Activated CD4-positive, alpha-beta T cell treated with anti-CD3 and anti-CD28 coated beads, Interleukin-2, Interleukin-4, amounts not matched to agents 100 ng/mL and 50 ng/mL, durations not matched to agents 16 hours and 8 hours (primary cell): ENCODE measurements at places on chromosomes 13 and 19.

- no peak for DNase-seq
Measured at GRCh38 chr19:41578886-41579285, 2.9 kb downstream of the CEACAM21 start.

GRCh38 chr13:66994517-66995202 lies 235.5 kb downstream of the PCDH9 start:
- no peak for DNase-seq

DNA sequence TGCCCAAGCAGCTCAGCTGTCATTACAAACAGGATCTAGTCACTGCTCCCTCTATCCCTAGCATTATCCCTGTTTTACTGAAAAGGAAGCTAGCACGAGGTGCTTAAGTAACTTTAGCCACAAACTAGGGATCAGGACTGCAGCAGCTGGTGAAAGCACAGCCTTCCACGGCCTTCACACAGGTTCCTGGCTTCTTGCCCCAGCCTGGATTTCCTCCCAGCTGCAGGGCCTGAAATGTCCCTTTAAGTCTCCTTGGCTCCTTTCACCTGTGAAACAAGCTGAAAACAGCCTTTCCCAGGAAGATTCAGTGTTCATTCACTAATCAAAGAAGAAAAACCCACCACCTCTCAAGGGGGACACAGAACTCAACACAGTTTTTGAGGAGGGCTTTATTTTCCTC lies 754.5 kb downstream of the DIAPH3 start:
- no peak for DNase-seq

DNA sequence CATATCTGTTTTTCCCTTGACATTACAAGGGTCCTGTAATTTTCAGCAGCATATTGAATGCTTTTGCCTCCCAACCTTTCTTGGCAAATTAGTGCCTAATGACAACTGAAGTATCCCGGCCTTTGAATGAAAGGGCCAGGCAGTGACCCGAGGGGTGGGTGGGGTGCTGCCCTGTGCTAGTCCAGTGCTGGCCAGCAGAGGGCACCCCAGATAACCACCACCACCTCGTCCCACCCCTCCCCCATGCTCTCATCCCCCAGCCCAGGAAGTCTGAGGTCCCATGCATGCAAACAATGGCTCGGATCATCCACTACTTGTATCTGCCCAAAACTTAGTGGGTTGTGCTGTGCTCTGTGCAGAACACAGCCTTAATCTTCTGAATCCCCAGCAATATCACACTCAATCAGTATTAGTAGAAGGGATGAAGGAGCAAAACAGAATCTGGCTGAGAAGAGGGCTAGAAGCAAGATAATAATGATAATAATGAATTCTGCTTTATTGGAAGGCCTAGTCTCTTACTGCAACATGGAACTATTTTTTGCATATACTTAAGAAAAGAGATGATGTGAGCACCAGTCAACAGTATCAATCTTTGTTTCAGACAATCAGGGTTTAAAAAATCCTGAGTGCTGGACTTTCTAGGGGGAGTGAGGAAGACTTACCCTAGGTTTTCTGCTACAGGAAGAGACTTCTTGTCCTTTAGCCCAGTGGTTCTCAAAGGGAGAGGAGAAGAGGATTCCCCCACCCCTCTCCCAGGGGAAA lies 3.8 kb downstream of the ATP12A start:
- peak; percentile 76 for DNase-seq
